ENCODE measurements at places on chromosomes 2 and 18.

GRCh38 chr2:10993001-10993481 is 81.3 kb downstream of the KCNF1 start:
- DNase-seq = no peak

DNA sequence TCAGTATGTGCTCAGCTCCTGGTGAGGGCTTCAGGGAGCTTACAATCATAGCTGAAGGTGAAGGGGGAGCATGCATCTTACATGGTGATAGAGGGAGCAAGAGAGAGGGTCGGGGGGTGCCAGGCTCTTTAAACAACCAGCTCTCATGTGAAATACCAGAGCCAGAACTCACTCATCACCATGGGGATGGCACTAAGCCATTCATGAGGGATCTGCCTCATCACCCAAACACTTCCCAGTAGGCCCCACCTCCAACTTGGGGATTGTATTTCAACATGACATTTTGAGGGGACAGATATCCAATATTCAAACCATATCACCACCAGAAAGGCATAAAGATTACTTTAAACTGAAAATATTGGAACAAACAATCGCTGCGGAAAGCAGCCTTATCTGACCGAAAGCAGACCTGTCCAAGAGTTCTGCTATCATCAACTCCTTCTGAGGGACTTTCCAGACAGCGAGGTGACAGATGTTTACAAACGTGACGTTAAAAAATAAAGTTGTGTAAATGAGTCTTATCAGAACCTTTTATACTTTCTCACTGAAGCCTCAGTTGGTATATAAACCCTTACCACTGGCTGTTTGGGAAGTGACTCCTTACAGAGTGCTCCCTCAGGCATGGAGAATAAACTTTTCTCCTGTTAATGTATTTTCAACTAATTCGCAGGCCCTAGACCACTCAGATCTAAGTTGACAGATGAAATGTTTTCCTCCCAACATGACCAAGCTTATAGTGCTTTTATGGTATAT is 35.5 kb upstream of the PTH2R start:
- no peak for DNase-seq

- DNase-seq = no peak
Observed at GRCh38 chr2:235859651-235860050, 308.5 kb downstream of the GBX2 start.

DNA sequence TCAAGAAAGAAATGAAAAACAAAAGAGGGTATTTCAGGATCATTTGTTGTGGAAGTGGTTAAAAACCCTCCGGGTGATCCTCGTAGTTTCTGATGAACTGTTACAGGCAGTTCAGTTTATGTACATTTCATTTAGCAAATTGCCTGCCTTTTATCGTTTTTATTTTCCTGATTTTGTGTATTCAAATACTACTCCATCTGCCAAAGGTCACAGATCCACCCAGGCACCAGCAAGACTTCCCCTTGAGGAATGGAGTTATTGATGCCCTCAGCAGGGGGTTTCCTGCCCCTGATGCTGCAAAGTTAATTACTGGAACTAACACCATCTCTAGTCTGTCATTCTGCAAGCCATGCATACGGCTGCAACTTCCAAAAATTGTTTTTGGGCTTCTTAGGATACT is 641.9 kb downstream of the SLC4A3 start:
- DNase-seq = no peak

- DNase-seq = no peak
Observed at GRCh38 chr2:237904831-237905599, 45.6 kb downstream of the RAMP1 start.

GRCh38 chr2:9213477-9214051 is 7.0 kb downstream of the ASAP2 start:
- no peak for DNase-seq

- no peak for DNase-seq
Observed at GRCh38 chr18:56903686-56904085, 243.2 kb upstream of the BOD1L2 start.

GRCh38 chr2:238237431-238238135 is 2.3 kb downstream of the HES6 start:
- DNase-seq = no peak

GRCh38 chr2:237262838-237263771 is 150.9 kb downstream of the COL6A3 start:
- DNase-seq = no peak

DNA sequence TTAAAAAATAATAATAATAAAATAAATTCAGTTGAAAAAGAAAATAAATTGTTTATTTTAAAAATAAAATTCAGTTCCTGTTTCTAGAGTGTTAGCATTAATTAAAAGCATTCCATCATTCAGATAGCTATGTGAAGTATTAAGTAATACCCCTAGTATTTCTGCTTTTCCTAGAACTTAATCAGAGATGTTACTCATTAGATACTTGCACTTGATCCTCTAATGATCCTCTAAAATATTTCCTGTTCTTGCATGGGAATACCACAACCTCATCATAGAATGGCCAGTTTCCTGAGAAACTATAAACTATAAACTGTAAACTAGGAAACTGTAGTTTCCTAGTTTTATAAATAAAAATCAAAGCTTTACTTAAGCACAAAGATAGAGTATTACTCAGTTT is 11.1 kb upstream of the CNNM3 start:
- DNase-seq = no peak

DNA sequence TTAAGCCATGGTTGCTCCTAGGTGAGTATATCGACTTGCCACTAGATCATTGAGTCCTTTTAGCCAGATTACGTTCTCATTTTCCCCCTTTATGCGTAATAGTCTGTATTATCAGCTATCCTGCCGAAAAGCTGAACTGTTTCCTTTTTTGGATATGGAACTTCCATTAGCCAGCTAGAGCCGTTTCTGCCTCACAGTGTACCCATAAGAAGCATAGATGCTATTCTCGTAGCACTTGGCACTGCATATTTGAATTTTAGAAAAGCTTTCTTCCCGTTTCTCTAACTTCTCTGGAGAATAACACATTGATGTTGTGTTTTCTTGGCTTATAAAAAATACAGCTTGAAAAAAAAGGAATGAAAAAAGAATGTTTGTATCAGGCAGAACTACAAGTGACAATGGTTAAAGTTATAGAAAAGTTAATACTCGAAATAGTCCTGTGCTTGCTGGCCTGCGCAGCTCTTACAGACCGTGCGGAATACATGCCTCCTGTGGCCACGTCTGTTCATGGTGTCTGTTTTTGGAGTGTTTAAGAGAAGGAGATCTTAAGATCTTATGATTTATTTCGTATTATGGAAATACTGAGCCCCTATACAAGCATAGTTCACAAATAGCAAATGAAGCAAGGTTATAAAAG is 710 bp downstream of the DUSP19 start:
- DNase-seq = no peak

- no peak for DNase-seq
Observed at GRCh38 chr2:236193026-236193425, 24.8 kb upstream of the GBX2 start.

GRCh38 chr2:70703900-70704549 is 64.0 kb downstream of the ADD2 start:
- no peak for DNase-seq

DNA sequence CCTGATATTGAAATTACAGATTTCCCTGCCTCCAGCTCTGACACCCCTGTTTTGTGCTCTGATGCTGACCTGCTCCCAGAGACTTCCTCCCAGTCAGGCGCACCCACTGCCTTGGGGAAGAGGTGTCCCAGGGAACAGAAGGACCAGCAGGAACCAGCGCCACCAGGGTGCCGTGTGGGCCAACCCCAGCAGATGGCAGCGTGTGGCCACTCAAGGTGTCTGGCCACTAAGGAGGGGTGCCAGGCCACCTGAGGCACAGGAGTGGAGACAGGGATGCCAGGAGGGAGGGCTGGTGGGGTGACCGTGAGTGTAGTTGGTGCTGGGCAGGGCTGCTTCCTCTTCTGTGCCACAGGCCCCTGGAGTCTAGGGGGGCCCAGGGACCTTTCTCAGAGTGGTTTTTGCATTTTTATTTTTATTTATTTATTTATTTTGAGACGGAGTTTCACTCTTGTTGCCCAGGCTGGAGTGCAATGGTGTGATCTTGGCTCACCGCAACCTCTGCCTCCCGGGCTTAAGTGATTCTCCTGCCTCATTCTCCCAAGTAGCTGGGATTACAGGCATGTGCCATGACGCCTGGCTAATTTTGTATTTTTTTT is 56.0 kb downstream of the TEX44 start:
- peak; percentile 56 for DNase-seq

GRCh38 chr2:55418072-55418471 is 1.6 kb downstream of the CCDC88A start:
- no peak for DNase-seq

DNA sequence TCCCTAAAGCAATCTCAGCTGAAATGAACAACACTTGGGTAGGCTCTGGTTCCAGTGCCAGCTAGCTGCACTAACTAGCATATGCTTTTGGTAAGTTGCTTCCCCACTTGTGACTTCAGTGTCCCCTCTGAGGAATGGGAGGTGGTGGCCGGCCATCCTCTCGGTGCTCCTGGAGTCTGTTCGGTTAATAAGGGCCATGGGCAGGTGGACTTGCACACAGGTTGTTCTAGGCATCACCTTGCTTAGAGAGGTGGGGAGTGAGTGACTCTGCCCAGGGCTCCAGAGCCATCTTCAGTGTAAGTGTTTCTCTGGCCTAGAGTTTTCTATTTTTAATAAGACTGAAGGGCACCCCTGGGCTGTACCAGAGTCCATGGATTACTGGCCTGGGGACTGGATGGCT is 18.8 kb upstream of the TAF1B start:
- DNase-seq = no peak

- DNase-seq = no peak
Observed at GRCh38 chr2:203583701-203584100, 48.6 kb upstream of the RAPH1 start.

- DNase-seq = no peak
Observed at GRCh38 chr18:61982475-61982874, 89.7 kb upstream of the RNF152 start.

- DNase-seq = no peak
Observed at GRCh38 chr18:60053747-60054304, 154.0 kb downstream of the PMAIP1 start.

- DNase-seq = no peak
Observed at GRCh38 chr2:118731413-118731812, 116.0 kb downstream of the EN1 start.

- DNase-seq = no peak
Observed at GRCh38 chr2:223262946-223263345, 211.0 kb downstream of the KCNE4 start.

- DNase-seq = no peak
Observed at GRCh38 chr2:188645986-188646385, 328.2 kb upstream of the COL3A1 start.

- DNase-seq = no peak
Observed at GRCh38 chr2:127465258-127465657, 47.0 kb downstream of the PROC start.

DNA sequence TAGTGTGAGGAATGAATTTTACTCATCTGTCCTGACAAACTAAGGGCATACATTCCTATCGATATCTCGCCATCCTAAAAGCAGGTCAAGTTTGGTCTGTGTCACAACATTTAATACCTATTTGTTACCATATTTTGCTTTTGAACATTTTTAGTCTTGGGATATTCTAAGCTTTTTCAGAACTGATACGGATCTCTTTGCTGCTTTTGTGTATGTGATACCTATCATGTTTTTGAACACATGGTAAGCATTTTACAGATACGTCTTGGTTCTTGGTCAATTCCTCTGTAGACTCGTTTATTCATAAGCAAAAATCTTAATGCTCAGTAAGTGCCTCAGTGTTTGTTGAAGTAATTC is 592 bp downstream of the ZNF397 start:
- DNase-seq = no peak

DNA sequence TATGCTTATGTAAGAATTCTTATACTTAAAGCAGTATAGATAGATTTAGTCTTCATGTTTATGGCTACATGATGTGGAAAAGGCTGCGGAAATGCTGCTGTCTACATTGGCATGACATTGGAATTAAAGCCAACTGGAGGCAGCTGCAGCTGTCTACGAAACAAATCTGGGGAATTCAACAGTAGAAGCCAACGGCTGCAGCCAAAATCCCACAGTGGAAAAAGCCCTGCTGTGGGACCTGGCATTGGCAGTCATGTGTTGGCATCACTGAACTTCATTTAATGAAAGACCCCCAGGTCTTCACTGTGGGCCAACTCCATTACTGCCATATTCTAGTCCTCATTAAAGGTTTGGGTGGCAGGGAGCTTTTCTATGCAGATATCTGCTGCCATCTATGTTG is 223.6 kb downstream of the SLC8A1 start:
- no peak for DNase-seq

- DNase-seq = no peak
Observed at GRCh38 chr2:111946294-111947114, 48.1 kb downstream of the MERTK start.

DNA sequence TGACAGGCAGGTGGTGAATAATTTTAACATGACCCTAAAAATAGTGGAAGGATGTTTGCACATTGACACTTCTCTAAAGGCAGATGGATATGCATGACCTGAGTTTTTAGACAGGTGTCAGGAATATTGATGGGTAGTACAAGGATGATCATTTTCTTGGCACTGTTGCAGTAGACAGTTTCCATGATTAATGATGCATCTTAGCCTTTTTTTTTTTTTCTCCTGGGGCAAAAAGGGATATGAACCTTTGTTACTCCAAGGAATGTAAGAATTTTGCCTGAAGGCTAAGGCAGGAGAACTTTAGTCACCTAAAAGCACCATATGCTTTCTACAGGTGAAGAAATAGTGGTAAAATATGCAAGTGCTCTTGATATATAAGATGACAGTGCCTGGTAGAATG is 136.3 kb upstream of the CAVIN2 start:
- DNase-seq = no peak

DNA sequence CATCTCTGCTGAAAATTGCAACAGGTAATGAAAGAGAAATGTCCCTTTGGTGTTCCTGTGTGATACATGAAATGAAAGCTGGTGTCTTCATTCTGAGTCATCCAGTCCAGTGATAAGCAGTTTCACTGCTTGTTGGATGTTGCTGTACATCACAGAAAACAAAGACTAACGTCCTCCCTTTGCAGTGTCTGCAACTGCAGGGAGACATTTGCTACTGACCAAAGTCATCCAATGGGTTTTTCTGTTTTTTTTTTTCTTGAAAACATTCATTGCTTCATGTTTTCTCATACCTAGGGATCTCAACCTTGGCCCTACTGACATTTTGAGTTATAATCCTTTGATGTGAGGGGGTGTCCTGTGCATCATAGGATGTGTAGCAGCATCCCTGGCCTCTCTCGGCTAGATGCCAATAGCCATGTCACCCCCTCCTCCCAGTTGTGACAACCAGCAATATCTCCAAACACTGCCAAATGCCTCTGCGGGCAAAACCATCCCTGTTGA is 63.6 kb upstream of the FZD5 start:
- DNase-seq = no peak

- DNase-seq = no peak
Observed at GRCh38 chr2:218435003-218435982, 16.4 kb downstream of the VIL1 start.

DNA sequence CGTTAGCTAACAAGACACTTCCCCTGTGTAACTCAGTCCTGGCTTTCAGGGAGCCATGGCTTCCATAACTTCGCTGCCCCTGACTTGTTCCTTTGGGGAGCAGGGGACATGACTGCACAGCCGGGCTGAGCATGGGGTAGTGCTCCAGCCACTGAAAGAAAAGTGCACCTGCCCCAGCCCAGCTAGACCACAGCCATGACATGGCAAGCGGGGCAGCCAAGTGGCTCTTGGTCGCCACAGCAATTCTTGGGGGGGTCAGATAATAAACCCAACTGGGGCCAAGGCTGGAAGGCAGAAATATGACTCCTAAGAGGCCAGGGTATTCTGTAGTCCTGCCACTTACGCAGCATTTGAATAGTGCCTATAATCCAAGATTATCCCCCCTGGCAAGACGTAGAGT is 289.1 kb downstream of the GBX2 start:
- no peak for DNase-seq

- DNase-seq = no peak
Observed at GRCh38 chr18:75364512-75365253, 62.8 kb downstream of the SMIM21 start.

Data from stimulated activated CD4-positive, alpha-beta T cell treated with anti-CD3 and anti-CD28 coated beads, Interleukin-4, amount 100 ng/mL, for 4 hours (primary cell).